Stimulated activated CD4-positive, alpha-beta T cell treated with anti-CD3 and anti-CD28 coated beads, Interleukin-4, amount 100 ng/mL, for 4 hours (primary cell): ENCODE measurements at places on chromosomes 1 and 21.

DNA sequence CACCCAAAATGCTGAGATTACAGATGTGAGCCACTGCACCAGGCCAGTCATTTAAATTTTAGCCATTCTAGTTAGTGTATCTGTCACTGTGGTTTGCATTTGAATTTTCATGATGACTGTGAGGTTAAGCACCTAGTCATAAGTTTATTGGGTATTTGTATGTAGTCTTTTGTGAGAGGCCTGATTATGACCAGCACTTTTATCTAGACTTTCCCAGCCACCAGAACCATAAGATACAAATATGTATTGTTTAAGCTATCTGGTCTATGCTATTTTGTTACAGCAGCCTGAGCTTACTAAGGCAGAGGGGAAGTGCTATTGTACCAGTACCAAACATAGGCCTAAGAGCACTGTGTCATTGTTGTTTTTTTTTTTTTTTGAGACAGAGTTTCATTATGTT is 19.9 kb upstream of the DNAJC6 start:
- DNase-seq, result no peak

DNA sequence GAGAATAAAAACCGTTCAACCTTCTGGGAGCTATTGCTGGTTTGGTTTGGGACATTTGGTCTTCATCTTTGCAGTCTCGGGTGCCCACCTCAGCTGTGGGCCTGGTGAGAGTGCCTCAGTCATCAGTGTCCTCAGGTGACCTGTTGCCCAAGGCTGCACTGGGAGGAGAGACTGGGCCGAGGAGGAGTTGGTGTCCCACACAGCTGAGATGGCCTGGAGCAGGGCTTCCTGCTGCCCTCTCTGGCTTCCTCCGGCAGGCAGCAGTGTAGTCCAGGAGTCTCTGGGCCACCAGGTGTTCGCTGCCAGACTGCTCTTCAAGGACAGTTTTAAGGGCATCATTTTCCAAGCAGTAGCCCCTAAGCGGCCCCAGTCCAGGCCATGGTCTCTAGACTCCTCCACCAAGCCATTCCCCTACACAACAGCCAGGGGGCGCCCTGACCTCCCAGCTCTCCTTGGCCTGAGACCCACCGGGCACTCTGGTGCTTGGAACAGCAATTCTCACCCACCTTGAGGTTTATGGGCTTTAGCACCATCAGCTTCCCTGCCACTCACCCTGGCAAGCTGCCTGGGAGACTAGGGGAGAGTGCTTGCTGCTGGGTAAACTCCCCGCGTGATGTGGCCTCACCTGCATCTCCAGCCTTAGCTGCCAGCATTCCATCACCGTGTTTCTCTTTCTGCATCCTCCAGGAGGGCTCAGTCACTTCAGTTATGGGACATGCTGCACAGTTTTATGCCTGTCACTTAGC is 9.1 kb upstream of the SYTL1 start:
- DNase-seq, result peak; percentile 49

GRCh38 chr1:78292361-78292760 is 198.4 kb upstream of the PTGFR start:
- DNase-seq, result no peak

DNA sequence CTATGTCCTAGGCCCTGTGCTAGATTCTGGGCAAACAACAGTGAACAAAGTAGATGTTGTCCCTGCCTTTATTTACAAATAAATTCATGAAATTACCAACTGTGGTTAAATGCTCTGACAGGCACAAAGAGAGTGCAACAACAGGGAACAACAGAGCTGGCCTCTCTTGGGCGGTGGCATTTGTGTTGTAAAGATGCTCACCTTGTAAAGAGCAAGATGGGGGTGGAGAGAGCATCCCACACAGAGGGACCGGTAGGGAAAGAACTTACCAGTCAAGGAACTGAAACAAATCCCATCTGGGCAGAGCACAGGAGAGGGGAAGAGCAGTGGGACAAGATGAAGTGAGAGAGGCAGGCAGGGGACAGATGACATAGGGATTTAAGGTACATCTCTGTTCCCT is 21.6 kb upstream of the SLC22A15 start:
- no peak for DNase-seq

- no peak for DNase-seq
Observed at GRCh38 chr1:31787261-31787660, 23.1 kb upstream of the ADGRB2 start.

- DNase-seq, result no peak
Observed at GRCh38 chr21:17402937-17403336, 109.9 kb upstream of the CXADR start.

GRCh38 chr1:150256554-150257341 is 826 bp upstream of the CA14 start:
- DNase-seq, result no peak

DNA sequence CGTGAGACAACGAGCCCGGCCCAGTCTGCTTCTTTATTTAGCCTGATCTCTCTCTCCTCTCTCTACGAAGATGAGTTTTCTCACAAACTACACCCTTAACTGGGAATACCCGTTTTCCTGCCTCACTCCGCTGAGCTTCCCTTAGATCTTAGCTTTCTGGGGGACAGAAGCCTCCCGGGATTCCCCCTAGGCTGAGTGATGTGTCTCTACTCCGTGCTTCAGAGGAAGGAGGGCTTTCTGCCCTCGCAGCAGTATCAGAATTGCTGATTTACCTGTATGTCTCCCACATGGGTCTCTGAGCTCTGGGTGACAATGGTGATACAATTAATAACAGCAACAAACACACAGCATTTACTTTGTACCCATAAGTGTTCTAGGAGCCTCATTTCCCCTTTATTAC is 1.0 kb downstream of the ZBTB17 start:
- DNase-seq, result peak; percentile 28

GRCh38 chr1:93029317-93029716 is 49.8 kb upstream of the MTF2 start:
- peak; percentile 3 for DNase-seq

DNA sequence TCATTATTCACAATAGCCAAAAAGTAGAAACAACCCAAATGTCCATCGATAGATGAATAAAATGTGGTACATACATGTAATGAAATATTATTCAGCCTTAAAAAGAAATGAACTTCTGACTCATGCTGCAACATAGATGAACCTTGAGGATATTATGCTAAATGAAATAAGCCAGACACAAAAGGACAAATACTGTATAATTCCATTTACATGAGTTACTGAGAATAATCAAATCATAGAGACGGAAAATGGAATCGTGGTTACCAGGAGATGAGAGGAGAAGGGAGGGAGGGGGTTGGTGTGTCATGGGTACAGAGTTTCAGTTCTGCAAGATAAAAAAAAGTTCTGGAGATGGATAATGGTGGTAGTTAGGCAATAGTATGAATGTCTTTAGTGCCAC is 184.1 kb downstream of the PSMG1 start:
- no peak for DNase-seq

DNA sequence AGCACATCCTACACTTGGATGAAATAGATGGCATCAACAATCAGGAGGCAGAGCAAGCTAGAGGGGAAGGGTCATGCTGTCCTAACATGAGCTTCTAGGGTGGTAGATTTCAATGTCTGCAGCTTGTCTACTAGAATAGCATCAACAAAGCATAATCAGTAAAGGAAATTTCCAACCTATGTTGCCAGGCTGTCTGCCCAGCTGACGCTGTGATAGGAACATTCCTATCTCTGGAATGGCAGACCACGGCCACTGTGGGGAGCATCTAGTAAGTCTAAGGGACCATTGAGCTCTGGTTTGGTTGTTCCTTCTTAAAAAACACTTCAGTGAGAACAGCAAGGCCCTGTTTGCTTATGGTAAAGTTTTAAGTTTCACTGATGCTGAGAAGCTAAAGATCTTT is 206.8 kb downstream of the PAPPA2 start:
- no peak for DNase-seq

DNA sequence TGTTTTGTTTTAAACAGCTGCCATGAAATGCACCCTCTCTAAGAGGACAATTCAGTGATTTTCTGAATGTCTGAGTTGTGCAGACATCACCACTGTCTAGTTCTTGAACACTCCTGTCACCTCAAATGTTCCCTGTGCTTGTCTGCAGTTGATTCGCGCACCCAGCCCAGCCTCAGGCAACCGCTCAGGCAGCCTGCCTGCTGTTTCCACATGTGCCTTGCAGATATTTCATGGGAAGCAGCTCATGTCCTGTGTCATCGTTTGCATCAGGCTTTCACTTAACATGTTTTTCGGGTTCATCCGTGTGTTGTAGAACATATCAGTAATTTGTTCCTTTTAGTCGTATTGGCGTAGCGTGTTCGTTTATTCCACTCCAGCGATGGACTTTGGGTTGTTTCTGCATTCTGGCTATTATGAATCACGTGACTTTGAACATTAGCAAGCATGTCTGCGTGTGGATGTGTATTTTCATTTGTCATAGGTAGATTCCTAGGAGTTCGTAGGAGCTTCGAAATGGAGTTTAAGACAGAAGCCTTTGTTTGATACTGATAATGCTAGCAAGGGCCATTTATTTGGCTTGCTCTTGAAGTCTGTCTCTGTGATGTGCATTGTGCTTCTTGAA is 12.1 kb downstream of the ADARB1 start:
- no peak for DNase-seq

DNA sequence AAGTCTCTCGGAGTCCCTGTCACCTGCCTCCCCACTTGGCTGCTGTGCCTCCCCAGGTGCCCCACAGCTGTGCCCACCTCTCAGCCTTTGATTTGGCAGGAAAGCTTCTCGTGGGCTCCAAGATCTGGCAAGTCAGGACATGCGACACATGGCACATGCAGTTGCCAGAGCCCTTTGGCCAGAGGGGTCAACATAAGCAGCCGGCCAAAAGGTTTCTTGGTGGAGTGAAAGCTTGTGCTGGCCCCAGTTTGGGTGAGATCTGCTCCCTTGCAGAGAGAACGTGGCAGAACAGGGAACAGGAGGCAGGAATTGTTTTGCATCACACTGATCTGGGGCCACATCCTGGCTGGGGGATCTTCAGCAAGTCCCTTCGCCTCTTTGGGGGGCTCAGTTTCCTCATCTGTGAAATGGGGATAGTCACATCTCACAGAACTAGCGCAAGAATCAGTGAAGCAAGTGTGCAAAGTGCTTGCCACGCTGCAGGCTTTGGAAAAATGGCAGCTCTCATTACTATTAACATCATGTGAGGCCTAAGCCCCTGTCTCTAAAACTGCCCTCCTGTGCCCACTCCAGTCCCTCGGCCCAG is 232.6 kb downstream of the TRABD2B start:
- no peak for DNase-seq

DNA sequence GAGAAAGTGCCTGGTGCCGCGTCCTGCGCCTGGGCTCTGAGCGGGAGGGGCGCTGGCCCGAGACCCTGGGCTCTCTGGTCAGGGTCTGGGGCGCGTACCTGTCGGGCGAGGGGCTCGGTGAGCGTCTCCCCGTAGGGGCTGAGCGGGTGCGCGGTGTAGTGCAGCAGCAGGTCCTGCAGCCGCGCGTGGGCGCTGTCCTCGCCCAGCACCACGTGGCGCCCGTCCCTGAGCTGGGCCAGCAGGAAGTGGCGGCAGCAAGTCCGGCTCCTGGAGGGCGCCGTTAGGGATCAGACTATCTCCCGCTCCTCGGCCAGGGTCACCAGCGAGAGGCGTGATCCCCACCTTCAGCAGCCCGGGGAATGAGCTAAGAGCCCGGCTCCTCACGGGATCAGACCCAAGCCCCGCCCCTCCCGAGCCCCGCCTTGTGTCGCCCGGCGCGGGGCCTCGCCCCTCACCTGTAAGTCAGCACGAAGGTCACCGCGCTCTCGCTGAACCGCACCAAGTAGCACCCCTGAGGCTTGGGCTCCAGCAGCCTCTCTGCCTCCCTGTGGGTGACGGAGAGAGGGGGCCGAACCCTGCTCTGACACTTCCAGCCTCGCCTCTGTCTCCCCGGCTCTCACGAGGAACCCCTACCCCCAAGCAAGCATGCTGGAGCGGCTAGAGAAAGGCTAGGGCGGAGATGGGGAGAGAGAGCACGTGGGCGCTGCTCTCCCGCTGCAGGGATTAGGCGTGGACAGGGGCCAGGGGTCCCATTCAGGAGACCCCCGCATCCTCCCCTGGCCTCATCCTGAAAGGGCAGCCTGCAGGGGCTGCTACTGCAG is 2.7 kb downstream of the SH2D2A start:
- DNase-seq, result peak; percentile 80

DNA sequence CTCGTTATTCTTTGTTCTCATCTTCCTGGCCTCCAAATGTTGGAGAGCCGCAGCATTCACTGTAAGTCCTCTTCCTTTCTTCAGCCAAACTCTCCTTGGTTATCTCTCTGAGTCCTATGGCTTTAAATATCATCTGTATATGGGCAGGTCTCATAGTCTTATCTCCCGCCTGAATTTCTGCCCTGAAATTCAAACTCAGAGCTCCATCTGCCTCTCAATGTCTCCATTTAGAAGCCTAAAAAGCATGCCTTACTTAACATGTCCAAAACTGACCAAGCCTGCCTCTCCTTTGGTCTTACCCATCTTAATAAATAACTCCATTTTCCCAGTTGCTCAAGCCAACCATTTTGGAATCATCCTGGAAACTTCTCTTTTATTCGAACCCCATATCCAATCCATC is 80.7 kb downstream of the DHRS3 start:
- DNase-seq, result no peak

GRCh38 chr21:41808846-41809245 is 42.0 kb upstream of the RIPK4 start:
- no peak for DNase-seq

GRCh38 chr1:156448134-156448967 is 52.2 kb downstream of the MEF2D start:
- DNase-seq, result no peak

- no peak for DNase-seq
Observed at GRCh38 chr1:246632281-246633168, 66.3 kb downstream of the CNST start.

DNA sequence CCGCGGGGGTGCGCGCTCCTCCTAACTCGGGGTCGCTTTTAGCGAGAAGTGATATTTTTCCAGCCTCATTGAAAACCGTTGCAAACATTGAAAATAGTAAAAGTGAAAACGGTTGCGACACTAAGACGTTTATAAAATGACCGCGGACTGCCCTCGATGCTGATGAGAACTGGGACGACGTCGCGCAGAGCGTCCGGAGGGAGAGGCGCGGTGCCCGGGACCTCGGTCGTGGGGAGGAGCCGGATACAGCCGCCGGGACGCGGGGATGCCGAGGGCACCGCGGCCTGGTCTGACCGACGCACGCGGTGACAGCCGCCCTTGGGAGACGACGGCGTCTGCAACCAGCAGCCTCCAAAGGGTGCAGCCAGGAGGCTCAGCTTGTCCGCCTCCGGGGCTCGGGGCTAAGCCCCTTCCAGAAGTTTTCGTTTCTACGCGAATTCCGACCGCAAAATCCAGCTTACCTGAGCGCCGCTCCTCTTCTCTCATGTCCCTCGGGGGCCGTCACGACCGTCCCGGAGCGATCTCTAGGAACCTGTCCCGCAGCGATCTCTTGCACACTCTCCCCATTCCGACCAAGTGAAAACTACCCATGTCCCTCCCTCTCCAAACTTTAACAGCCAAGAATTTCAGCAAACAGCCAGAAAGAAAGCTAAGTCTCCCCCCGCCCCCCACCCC is 144.4 kb upstream of the ETS2 start:
- DNase-seq, result no peak

GRCh38 chr1:179825206-179825605 is 52.4 kb downstream of the TOR1AIP2 start:
- no peak for DNase-seq

DNA sequence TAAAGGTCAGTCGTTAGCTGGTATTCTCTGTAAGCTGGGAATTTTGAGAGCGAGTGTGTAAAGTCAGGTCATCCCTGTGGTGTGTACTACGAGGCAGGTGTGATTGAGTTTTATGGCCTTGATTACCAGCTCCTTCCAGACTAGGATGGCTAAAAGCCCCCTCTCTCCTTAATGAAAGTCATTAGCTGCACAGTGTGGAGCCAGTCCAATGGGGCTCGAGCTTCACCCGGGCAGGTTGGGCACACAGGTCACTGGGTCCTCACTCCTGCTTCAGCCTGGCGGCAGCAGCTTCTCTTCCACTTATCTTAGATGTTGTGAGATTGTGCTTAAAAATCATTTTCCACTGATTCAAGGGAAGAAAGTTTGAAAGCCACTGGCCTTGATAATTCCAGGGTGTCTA is 3.0 kb downstream of the DMRTB1 start:
- DNase-seq, result no peak
